Stimulated activated CD4-positive, alpha-beta T cell treated with anti-CD3 and anti-CD28 coated beads, Interleukin-15, amount 100 ng/mL, for 1 hour (primary cell): ENCODE measurements at places on chromosomes 2 and 18.

GRCh38 chr2:207682557-207682956, 28.9 kb upstream of the CCNYL1 start:
- DNase-seq, result no peak

- DNase-seq, result no peak
Observed at GRCh38 chr2:112061299-112061698, 6.2 kb downstream of the TMEM87B start.

- no peak for DNase-seq
Observed at GRCh38 chr2:64466478-64467085, 12.6 kb downstream of the LGALSL start.

- no peak for DNase-seq
Observed at GRCh38 chr2:242030858-242031257, 161.3 kb downstream of the RTP5 start.

GRCh38 chr2:238108423-238109183, 8.5 kb downstream of the ESPNL start:
- no peak for DNase-seq

- DNase-seq, result no peak
Observed at GRCh38 chr2:121887513-121888188, 132.2 kb downstream of the TSN start.

- DNase-seq, result no peak
Observed at GRCh38 chr2:20333738-20334137, 16.9 kb downstream of the PUM2 start.

DNA sequence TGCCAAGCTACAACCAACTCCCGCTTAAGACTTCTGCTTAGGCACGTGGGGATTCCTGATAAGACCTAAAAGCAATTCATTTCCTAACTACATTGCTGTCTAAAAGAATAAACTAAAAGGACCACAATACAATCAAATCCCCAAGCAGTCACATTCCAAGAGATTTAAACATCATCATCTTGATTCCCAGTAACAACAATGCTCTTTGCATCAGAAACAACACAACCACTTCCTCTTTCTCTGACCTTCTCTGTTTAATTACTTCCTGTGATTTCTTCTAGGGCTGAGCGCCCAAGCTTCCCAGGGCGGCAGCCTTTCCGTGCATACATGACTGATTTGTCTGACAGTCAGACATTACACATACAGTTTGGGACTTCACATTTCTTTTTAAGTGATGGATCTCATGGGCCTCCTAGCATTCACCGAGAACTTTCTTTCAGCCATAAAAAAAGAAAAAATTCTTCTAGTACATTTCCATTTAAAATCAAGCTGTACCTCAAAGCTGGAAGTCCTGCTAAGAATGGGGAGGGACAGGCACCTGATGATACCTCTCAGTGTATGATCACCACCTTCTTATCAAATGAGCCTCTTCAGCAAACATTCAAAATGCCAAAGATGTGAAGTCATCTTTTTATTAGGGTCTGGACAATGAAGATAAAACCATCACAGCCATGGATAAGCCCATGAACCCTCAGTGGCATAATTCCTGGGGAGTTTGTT, 11.5 kb downstream of the SPRED2 start:
- DNase-seq, result no peak

- no peak for DNase-seq
Observed at GRCh38 chr2:120525056-120526046, 179.4 kb downstream of the INHBB start.
